CD4-positive, alpha-beta T cell treated with Interleukin-12 subunit alpha and Interleukin-12 subunit beta, for 1 hour (primary cell): ENCODE measurements at places on chromosomes 12 and 14.
A peak's percentile ranks its signal among the peaks of the same experiment; 100 is the strongest.

DNA sequence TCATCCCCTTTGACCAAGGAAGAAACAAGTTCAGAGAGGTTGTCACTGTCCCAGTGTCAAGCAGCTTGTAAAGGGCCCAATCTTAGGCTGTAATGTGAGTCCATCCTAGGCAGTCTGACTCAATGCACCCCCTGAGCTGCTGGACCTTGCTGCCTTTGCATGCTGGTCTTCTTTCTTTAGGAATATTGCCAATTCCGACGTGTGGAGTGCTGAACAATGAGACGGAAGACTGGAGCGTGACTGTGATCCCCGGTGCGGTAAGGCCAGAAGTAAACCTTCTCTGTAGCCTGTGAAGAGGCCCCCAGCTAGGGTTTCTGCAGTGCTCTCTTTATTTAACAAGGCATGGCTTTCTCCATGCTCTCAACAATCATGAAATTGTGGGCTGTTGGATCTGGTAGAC, 963 bp downstream of the TCTN2 start:
- DNase-seq = no peak

- peak; percentile 85 for DNase-seq
These were observed 20.4 kb downstream of the NINJ2 start for GRCh38 chr12:642633-643474.

DNA sequence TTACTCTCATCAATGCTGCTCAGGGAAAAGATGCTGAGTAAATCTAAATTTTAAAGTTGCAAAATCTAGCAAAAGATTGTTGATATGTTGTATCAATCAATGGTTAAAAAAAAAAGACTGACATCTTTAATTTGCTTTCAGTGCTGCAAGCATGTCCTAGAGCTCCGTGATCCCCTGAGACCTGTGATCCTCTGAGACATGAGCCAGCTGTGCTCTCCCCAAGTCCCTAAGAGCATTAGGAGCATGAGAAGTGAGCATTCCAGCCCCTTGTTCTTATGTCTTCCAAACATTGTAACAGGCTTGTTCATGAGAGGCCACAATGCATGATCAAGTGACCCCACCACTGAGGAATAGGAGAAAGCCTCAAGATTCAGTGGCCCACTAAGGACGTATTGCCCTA, 116.6 kb downstream of the DAD1 start:
- DNase-seq = no peak

DNA sequence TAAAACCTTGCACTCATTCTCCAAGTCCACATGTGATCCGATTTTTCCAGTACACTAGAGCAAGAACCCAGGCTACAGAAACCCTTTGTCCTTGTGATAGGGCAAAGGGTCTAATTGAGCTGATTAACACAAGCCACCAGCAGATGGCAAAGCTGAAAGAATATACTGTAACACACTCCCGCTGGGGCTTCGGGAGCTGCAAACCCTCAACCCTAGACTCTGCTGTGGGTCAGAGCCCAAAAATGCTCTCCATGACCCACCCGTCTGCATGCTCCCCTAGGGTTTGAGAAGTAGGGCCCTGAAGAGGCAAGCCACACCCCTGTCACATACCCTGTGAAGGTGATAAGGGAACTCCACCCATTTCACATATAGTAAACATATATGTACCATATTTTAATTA, 33.6 kb upstream of the PCNX1 start:
- peak; percentile 47 for DNase-seq

GRCh38 chr12:89665556-89665955, 43.1 kb downstream of the ATP2B1 start:
- no peak for DNase-seq

DNA sequence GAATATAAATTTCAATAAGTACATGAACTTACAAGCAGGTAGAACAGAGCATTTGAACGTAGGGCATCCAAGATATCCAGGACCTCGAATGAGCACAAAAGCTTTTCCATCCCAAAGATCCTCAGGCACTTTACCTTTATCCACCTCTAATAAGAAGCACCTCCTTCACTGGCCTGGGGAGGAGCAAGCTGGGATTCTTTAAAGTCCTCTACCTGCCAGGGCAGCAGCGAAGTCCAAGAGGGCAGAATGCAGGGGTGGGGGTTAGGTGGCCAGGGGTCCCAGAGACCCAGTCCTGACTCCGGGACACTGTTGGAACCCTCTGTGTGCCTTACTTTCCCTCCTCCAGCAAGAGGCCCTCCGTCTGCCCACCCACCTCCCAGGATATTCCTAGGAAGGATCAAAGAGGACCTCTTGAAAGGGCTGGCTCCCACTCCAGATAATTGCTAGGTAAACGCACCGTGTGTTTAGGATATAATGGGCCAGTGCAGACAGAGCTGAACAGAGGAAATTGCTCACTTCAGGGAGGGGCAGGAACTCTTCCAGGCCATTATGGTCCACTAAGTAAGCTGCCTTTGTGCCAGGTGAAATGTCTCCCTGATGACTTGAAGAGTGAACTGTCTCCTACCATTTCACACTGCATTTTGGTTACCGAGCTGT, 68.1 kb downstream of the TTC9 start:
- no peak for DNase-seq

DNA sequence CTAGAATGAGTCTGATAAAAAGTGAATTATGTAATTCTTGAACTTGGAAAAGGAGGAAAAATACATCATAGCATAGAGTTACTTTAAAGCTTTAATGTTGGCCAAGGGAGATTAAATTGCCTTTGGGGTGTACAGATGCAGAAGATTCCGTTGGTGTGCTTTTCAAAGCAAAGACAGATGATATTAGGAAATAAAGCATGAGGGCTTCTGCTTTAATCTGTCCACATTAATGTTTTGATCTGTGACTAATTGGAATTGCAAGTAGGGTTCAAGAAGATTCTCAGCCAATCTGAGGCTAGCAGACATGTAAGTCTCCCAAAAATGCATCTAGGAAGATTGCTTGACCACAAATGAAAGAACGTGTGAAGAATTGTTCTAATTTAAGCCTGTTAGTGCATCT, 35.2 kb downstream of the LGR5 start:
- no peak for DNase-seq

- DNase-seq = no peak
These were observed 961 bp downstream of the SRRM4 start for GRCh38 chr12:118982302-118982701.

DNA sequence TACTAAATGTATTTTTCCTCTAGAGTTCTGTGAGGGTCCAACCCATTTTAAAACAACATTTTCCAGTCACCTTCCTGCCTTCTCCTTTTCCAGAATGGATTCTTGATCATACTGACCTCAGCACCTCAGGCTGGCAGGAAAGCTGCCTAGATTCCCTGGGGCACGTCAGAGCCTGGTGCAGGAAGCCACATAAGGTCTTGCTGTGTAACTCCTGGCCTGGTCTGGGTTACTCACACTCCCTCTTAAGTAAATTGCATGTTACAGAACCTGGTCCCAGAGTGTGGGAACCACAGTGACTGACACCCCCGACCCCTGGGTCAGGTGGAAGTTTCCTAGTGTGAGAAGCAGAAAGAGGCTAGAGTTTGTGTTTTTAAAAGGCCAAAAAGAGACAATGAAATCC, 209.8 kb downstream of the SPTSSA start:
- no peak for DNase-seq

DNA sequence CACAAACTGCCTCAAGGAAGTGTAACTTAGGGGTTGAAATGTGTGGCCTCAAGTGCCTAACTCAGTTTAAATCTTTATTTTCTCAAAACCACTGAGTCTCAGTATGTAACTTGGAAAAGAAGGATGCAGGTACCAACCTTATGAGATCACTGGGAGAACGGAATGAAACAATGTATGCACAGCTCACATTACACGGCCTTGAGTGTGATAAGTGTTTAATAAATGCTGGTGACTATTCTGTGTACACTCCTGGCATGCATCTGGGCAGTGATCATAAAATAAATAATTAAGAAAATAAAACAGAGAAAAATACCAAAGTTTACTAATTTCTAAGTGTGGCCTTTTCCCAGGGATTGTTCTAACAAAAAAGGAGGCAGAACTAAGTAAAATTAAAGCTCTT, 974.5 kb upstream of the FLRT2 start:
- DNase-seq = no peak

GRCh38 chr12:14290951-14291350, 74.5 kb upstream of the ATF7IP start:
- no peak for DNase-seq

DNA sequence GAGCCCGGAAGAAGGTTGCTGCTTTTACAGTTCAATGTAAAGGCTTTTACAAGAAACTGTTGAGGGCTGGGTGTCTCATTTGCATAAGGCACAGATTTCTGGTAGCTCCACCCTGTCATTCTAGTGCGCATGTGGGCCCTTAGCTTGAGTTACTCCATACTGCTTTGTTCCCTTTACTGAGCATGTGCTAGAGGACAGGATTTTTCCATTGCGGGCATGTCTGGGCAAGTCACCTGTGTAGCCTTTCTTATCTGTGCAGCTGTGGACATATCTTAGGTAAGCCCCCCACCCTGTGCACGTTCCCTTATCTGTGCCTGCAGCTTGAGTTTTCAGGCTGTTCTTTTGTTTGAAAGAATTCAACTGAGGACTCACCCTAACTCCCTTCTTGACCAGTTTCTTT, 56.2 kb upstream of the ARHGAP5 start:
- no peak for DNase-seq

DNA sequence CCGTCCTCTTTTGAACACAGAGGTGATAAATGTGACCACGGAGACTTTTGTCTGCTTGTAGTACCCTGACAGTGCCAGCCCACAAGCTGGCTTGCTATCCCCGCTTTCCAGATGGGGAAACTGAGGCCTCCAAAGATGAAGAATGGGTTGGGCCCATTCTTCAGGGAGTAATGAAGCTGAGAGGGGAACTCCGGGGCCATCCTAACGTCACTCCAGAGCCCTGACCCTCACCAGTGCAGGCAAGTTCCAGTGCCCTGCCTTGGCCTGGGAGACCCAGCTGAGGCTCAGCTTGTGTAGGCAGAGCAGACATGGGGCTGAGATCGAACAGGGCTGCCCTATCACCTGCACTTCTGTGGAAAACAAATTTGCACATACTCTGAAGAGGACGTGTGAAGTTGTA, 277.1 kb downstream of the DPF3 start:
- no peak for DNase-seq

DNA sequence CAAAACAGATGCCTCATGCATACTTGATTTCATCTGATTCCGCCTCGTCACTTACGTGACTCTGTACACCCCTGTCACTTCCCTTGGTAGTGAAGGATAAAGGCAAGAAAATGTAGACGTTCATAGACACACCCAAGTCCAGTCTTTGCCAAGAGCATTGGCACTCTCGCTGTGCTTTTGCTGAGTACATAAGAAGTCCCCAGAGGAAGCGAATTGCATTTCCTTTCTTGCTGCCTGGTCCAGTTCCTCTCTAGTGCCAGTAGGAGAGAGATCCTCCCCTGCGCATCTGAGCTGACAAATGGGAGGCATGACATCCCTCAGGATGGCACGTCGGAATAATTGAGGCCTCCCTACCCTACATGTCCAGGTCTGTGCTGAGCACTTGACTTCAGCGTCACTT, 21.3 kb upstream of the RIN3 start:
- no peak for DNase-seq

GRCh38 chr12:48917857-48918537, 7.3 kb downstream of the FKBP11 start:
- DNase-seq = peak; percentile 64

DNA sequence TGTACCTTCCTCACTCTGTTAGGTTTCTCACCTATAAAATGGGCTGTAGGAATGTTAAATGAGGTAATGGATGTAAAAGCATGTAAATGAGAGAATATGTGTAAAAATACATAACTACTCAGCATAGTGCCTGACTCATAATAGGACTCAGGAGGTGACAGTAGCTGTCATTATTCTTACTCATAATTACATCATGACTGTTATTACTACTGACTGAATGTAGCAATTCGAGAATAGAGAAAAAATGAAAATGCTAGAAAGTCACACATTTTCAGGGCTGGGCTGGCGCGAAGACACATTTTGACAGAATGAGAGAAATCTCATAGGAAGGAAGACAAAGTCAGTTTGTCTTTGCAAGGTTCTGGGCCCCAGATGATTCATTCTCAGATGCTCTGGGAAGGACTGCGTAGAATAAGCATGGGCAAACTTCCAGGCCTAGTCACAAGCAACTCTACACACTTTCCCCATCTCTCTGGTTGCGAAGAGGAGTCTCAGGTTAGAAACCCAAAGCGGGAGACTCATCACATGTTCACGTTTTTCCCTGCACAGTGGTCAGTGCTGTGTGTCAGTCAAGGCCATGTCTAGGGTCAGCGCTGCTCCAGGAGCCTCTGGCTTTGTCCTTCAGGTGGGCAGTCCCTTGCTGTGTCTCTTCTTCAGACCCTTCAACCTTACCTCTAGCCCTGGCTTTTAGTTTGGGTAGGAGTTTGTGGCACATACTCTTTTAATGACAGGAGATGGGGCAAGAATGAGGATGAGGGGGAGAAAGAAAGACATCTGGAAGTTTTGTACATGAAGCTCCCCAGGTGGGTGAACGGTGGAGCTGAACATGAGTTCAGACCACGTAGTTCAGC, 8.4 kb downstream of the GPRC5A start:
- DNase-seq = no peak

GRCh38 chr14:35855876-35856481, 29.8 kb downstream of the BRMS1L start:
- no peak for DNase-seq

DNA sequence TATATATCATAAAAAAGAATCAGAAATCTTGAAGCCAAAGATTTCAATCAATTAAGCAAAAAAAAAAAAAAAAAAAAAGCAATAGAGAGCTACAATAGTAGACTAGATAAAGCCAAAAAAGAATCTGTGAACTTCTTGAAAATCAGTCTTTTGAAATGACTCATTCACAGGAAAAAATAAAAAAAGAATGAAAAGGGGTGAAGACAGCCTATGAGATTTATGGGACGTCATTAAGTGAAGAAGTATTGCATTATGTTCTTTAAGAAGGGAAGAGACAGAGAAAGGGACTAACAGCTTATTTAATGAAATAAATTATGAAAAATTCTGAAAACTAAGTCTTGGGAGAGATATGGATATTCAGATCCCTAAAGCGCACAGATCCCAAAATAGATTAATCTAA, 103.8 kb downstream of the ACSS3 start:
- no peak for DNase-seq

DNA sequence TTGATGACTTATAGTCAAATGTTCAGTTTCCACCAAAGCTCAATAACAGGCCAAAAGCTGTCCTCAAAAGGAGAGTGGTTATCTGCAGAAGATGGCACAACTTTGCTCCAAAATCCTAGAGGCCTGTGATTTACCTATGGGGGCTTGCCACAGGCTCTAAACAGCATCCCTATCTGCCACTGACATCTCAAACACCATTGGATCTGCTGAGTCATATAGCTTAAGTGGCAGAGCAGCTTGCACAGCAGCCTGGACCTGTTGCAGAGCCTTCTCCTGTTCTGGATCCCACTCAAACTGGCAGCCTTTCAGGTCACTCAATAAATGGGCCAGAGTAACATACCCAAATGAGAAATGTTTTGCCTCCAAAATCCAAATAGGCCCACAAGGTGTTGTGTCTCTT, 60.6 kb upstream of the NAA30 start:
- no peak for DNase-seq

- no peak for DNase-seq
These were observed 49.0 kb upstream of the TMEM263 start for GRCh38 chr12:106906715-106907114.
